ENCODE measurements at places on chromosomes 7 and 10.

DNA sequence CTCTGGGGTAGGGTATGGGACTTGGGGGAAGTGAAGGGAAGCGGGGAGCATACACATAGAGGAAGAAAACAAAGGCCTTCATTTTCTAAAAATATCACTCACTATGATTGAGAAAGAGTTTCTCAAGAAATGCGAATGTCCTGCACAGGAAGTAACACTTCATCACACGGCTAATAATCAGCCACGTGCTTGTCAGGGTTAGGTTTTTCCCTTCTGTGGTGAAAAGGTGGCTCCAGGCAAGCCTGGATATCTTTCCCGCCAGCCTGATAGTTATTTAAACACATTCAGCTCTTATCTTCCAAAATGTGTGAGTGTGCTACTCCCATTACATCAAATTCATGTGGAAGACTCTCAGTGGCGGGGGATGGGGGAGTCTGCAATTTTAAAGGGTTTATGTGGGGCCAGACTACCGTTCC, 166.4 kb upstream of the ADO start:
- peak; percentile 7 for DNase-seq

DNA sequence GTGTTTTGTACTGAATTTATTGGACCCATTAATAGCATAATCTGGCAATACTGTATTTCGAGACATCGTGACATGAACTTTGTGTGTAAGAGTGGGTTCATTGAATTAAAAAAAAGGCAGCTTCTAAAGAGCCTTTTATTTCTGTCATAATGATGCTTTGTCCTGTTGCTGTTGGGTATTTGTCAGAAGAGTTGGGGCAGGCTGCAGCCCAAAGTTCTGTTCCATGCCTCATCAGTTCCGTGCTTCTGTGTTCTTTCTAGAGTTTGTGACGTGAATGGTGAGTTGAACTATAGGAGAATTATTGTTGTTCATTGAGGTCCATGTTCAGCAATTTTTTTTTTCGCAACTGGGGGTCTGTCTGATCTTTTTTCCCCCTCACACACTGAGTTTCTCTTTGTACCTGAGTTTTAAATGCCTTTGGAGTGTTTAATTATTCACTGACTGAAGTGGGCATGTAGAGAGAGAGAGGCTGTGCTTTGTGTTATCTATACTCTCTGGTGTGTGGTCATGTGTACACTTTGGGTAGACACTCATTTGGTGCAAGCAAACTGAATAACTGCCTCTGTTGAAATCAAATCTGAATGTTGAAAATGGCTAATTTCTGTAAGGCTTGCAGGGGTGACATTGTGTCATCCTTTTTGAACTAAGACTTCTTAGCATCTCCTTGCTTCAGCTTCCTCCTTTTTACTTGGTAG, 69.8 kb downstream of the ADD3 start:
- DNase-seq: peak; percentile 33

- no peak for DNase-seq
Measured at GRCh38 chr10:76435157-76435556, 1003.7 kb downstream of the LRMDA start.

GRCh38 chr7:107274506-107274905, 105.7 kb downstream of the HBP1 start:
- no peak for DNase-seq

- no peak for DNase-seq
Measured at GRCh38 chr7:85695533-85695932, 508.7 kb upstream of the SEMA3D start.
